ENCODE measurements at places on chromosomes 7 and 10.

DNA sequence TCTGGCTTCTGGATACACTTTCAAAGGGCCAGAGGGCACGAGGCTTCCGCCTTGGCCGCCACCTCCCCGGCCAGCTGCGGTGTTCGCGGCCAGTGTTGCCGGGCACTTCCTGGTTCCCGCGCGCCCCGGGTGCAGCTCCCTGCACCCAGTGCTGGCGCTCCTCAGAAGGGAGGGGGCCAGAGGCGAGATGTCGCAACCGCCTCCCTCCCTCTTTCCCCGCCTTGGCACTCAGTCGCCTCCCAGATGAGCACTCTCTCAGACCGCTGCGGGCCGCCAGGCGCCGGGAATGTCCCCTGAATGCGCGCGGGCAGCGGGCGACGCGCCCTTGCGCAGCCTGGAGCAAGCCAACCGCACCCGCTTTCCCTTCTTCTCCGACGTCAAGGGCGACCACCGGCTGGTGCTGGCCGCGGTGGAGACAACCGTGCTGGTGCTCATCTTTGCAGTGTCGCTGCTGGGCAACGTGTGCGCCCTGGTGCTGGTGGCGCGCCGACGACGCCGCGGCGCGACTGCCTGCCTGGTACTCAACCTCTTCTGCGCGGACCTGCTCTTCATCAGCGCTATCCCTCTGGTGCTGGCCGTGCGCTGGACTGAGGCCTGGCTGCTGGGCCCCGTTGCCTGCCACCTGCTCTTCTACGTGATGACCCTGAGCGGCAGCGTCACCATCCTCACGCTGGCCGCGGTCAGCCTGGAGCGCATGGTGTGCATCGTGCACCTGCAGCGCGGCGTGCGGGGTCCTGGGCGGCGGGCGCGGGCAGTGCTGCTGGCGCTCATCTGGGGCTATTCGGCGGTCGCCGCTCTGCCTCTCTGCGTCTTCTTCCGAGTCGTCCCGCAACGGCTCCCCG lies at the start of gene FFAR4:
FFAR4 (plus strand) TSS at position 231 of the 842 bp plus-strand sequence; CDS start at position 287, 56 bp downstream.
- DNase-seq: peak; percentile 76

DNA sequence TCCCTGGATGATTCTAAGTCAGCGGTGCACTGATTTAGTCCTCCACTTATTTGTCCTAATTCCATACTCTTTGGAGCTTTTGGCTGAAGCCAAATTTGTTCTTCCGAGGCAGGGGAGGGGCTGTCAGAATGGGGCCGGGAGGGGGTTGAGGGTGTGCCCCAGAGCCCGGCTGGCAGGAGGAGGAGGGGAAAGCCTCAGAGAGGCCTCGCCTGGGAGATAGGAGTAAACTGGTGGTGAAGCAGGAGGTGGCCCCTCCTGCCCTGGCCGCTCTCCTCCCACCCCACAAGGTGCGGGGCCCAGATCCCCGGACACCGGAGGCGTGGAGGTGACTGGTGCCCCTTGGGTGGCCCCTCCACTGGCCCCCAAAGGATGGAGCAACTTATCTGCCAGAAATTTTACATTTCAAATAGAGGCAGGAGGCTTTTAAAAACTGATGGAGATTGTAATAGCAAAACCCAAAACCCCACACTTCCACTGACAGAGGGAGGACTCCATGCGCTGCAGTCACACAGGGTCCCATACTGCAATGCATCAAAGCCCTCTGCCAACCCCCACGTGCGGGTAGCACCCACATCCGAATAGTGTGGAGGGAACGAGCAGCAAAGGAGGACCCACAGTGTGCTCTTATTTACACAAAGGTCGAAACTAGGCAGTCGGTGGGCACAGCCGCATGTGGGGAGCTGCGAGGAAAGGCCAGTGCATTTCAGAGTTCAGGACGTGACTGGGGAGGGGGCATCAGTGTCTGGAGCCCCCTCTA lies 61.9 kb downstream of the CAMK2B start:
- no peak for DNase-seq

DNA sequence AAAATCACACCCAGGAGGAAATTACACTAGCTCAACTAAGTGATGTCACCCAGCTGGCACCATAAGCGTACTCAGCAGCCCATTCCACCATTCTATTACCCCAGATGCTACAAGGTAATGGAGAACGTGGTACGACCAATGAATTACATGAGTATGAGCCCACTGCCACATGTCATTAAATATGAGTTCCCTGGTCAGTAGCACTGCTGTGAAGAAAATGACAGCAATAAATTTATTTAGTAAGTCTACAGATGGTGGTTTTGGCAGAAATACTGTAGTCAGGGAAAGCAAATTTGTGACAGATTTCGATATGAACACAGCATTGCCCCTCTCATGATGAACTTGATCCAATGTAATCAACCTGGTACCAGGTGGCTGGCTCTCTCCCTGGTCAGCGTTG lies 154.2 kb downstream of the VWC2 start:
- no peak for DNase-seq

DNA sequence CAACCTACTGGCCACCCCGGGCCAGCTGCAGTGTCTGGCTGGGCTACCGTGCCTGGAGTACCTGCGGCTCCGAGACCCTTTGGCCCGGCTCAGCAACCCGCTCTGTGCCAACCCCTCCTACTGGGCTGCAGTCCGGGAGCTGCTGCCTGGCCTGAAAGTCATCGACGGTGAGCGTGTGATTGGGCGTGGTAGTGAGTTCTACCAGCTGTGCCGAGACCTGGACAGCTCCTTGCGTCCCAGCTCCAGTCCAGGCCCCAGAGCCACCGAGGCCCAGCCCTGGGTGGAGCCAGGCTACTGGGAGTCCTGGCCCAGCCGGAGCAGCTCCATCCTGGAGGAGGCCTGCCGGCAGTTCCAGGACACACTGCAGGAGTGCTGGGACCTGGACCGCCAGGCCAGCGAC lies 4.2 kb downstream of the RARRES2 start:
- DNase-seq: no peak

- peak; percentile 80 for DNase-seq
Measured at GRCh38 chr7:101108330-101108857, 18.5 kb upstream of the SERPINE1 start.

DNA sequence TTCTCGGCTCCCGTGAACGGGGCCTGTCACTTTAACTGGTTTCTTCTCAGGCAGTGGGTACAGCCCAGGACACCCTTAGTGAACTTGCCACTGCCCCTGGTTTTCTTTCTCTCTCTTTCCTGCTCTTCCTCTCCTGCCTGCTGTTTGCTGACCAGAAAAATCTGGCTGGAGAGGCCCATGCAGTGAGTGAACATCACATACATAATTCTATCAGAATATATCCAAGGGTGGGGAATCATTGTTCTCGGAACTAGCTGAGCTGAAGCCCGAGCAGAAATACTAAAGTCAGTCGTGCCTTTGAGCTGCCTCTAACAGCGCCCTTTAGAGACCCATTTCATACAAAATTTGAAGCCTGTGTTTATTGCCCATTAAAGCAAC lies 501.5 kb upstream of the GALNT17 start:
- DNase-seq: no peak

DNA sequence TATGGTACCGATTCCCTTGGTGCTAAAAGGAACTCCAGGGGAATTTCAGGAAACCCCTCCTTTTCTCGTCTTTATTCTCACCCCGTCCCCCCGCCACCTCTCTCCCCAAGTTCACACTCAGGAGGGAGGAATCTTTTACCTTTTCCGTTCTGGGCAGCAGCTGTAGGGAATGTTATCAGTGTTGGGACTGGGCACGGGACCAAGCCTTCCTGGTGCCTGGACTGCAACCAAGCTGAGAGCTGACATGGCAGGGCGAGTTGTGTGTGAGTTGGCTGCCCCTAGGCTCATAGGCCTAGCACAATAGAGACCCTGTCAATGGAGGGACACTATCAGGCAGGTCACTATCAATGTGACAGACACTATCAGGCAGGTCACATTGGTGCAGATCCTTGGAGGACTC lies 121.4 kb downstream of the TCF7L2 start:
- no peak for DNase-seq

DNA sequence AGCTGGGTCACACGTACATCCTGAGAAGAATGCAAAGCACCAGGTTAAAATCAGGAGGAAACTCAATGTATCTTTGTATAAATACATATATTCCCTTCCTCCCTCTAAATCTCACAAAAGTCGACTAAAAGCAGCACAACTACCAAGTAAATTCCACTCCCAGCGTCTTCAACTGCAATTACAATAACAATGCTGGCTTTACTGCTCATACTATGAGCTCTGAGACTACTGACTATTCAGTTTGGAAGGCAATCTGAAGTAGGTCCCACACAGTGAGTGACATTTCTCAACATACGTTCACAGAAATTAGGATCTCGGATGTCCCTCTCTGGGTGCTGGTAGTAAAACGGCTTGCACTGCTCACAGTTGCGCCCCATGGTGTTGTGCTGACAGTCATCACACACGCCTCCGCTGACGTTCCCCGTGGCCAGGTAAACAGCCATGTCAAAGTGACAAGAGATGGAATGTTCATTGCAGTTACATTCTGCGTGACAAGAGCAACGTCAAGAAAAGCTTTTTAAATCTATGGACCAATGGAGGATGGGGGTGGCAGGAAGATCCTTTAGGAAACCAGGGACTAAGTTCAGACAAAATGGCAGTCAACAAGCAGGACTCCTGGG lies 27.5 kb downstream of the LAMB1 start:
- no peak for DNase-seq
